Iris pigment epithelial cell (primary cell): ENCODE measurements at places on chromosomes 4 and X.

DNA sequence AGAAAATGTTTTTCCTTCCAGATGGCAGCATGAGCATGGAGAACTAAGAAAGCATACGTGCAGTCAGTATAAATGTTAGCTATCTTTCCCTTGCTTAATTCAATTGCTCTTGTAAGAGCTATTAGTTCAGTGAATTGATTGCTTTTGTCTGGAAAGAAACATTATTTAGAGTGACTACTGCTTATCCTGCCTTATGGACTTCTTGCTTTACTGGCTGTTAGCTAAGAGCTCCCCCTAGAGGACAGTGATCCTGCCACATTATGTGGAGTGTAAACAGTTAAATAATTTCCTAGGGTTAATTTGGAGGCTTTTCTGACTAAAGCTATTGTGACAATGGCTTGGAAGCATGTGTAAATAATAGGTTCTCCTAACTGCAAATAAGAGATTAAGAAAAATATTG lies 1402.4 kb downstream of the FAM133A start:
- peak; percentile 54 for DNase-seq

DNA sequence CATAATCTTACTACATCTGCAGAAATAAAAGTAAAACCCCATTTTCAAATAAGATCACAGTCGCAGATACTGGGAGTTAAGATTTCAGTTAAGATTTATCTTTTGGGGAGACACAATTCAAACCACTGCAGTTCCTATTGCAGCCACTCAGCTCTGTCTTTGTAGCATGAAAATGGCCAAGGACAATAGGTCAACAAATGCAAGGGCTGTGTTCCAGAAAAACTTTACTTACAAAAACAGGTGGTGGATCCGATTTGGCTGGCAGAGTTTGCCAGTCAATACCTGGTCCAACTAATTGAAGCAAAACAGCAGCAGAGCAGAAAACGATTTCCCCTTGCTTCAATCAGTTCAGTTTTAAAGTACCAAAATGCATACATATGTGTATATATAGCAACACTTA lies 77.4 kb downstream of the TENM3 start:
- DNase-seq: no peak

- no peak for DNase-seq
These were observed 40.9 kb downstream of the COX18 start for GRCh38 chr4:73028621-73029020.

DNA sequence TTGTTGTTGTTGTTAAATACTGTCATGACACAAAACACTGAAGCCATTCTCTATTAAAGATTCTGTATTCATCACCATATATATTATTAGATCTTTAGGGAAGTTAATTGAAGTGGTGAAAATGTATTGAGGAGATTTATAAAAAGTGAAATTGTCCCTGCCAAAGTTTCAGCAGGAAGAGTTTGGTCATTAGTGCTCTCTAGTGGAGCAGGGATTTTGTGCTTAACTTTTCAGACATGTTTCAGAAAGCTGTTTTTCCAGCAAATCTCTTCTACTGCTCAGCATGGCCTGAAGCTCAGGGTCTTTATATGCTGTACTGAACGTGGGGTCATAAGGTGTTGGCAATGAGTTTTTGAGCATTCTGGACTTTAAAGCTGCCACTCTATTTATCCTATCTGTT lies 36.7 kb upstream of the CXXC4 start:
- DNase-seq: no peak

- DNase-seq: no peak
These were observed 39.8 kb upstream of the KLHL13 start for GRCh38 chrX:118156254-118156952.

- DNase-seq: no peak
These were observed 53.4 kb upstream of the ZCCHC13 start for GRCh38 chrX:74250574-74250973.

- DNase-seq: peak; percentile 59
These were observed 62.8 kb downstream of the UCHL1 start for GRCh38 chr4:41319553-41319952.
